ENCODE measurements at places on chromosomes 11 and 22. TPM values are rescaled to one million over a fixed set of nuclear protein-coding genes. Genes with fewer than 3 reads are reported as not detected.

GRCh38 chr22:42693763-42694683 is 26.6 kb downstream of the A4GALT start:
- no peak for DNase-seq
- H3K4me1 ChIP-seq, result no peaks in the 10 kb centered on the region
- no peaks in the 10 kb centered on the region for H3K27me3 ChIP-seq

The LAYN gene
- total RNA-seq, result 12.3 TPM

DNA sequence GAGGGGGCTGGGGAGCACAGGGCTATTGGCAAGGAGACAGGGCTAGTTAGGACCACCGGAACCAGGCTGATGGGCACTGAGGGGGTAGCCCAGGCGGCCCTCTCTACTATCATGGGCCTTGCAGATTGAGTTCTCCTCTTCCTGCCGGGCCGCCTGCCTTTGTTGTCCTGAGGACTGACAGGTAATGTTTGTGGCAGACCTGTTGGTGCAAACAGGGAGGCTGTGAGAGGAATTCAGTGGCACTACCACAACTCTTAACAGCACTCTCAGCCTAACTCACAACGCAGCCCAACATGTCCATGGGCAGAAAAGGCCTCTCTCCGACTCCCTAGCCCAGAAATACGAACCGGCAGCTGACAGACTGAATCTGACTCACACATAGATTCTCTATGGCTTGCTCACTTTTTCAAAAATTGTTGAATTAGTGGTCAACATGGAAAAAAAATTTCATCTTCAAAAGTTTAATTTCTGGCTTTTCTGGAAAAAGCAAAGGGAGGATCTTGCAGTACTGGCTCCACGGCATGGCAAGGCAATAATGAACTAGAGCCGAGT is 11.4 kb downstream of the KCNJ5 start:
- no peak for DNase-seq
- no peaks in the 10 kb centered on the region for H3K36me3 ChIP-seq
- no peak overlapping the region for H3K27ac ChIP-seq
- H3K4me3 ChIP-seq, result no peak overlapping the region

The PHOX2A gene
- not detected for total RNA-seq

DNA sequence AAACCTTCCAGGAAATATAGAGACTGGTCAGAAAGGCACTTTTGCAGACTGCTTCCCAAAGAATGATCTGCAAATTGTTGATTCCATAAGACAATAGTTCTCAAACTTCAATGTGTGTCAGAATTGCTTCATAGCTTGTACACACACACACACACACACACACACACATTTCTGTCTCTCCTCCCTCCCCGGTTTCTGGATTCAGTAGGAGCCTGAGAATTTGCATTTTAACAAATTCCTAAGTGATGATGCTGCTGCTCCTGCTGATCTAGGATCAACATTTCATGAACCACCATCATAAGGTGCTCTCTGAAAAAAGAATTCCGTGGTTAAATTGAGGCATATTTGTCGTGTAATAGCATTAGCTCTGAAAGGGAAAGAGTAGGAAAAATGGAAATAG is 35.3 kb upstream of the FZD4 start:
- H3K4me3 ChIP-seq, result no peak overlapping the region
- DNase-seq, result no peak
- H3K27me3 ChIP-seq, result no peaks in the 10 kb centered on the region
- H3K36me3 ChIP-seq, result no peaks in the 10 kb centered on the region
- H3K27ac ChIP-seq, result no peak overlapping the region

The C11orf42 gene
- not detected for total RNA-seq

The OR52I2 gene
- not detected for total RNA-seq

All from activated T-cell treated with anti-CD3 and anti-CD28 coated beads, Interleukin-2, amount 50 U/mL, for 72 hours (primary cell).